ENCODE measurements at places on chromosomes 2 and 18. TPM values are rescaled to one million over a fixed set of nuclear protein-coding genes. Genes with fewer than 3 reads are reported as not detected.

HTR2B gene
- total RNA-seq = not detected

KCNK3 gene
- under 0.01 TPM for total RNA-seq

ALPI gene
- total RNA-seq = not detected

NEURL3 gene
- total RNA-seq = 0.27 TPM

BCL2 gene
- total RNA-seq = 11.8 TPM

WDR7 gene
- 29.4 TPM for total RNA-seq

LBX2 gene
- total RNA-seq = 0.54 TPM

MAPK4 gene
- not detected for total RNA-seq

SERPINB11 gene
- total RNA-seq = not detected

DOCK10 gene
- 30.2 TPM for total RNA-seq

C2orf80 gene
- not detected for total RNA-seq

SERPINB10 gene
- total RNA-seq = 0.27 TPM

SH3RF3 gene
- total RNA-seq = 0.54 TPM

EFEMP1 gene
- 0.27 TPM for total RNA-seq

KIAA2012 gene
- not detected for total RNA-seq

MBD1 gene
- 94.8 TPM for total RNA-seq

RESP18 gene
- not detected for total RNA-seq

FAM110C gene
- total RNA-seq = under 0.01 TPM

C2orf68 gene
- 34.2 TPM for total RNA-seq

IL1B gene
- total RNA-seq = 279 TPM

NT5DC4 gene
- not detected for total RNA-seq

SMAD4 gene
- total RNA-seq = 163 TPM

GLI2 gene
- under 0.01 TPM for total RNA-seq

GNAL gene
- 0.27 TPM for total RNA-seq

TMEM163 gene
- total RNA-seq = 17.2 TPM

UGT1A10 gene
- total RNA-seq = under 0.01 TPM

STPG4 gene
- not detected for total RNA-seq

ARHGAP28 gene
- under 0.01 TPM for total RNA-seq

MC4R gene
- total RNA-seq = not detected

CDH20 gene
- total RNA-seq = 0.27 TPM

ATOH8 gene
- under 0.01 TPM for total RNA-seq

FAM117B gene
- total RNA-seq = 4.3 TPM

BOLL gene
- not detected for total RNA-seq

ST3GAL5 gene
- total RNA-seq = 4.0 TPM

POTEJ gene
- total RNA-seq = under 0.01 TPM

GAD1 gene
- total RNA-seq = 3.2 TPM

EPAS1 gene
- total RNA-seq = 0.54 TPM

MYO5B gene
- under 0.01 TPM for total RNA-seq

ZEB2 gene
- 117 TPM for total RNA-seq

HRH4 gene
- 0.54 TPM for total RNA-seq

AQP4 gene
- not detected for total RNA-seq

CELF4 gene
- total RNA-seq = not detected

CYS1 gene
- not detected for total RNA-seq

NDUFS1 gene
- 37.7 TPM for total RNA-seq

FAM98A gene
- 3.5 TPM for total RNA-seq
